Natural killer cell (primary cell): ENCODE measurements at places on chromosomes 11 and 22. TPM values are rescaled to one million over a fixed set of nuclear protein-coding genes. Genes with fewer than 3 reads are reported as not detected.

The TUB gene
- not detected for total RNA-seq

The APOL5 gene
- not detected for total RNA-seq

The GAL gene
- not detected for total RNA-seq

The CDCA5 gene
- total RNA-seq = 3.8 TPM

The CBX7 gene
- 49.6 TPM for total RNA-seq

The TEX54 gene
- total RNA-seq = not detected

The CLMP gene
- 0.07 TPM for total RNA-seq

The KREMEN1 gene
- total RNA-seq = not detected

The OTOG gene
- total RNA-seq = not detected

The OR6M1 gene
- total RNA-seq = not detected

The HMOX1 gene
- 7.5 TPM for total RNA-seq

The RAB36 gene
- 1.7 TPM for total RNA-seq
